ENCODE measurements at places on chromosomes 11 and 22.

GRCh38 chr11:22317656-22318055 lies 20.5 kb upstream of the SLC17A6 start:
- no peak for DNase-seq

GRCh38 chr11:13343931-13344717 lies 66.5 kb downstream of the BMAL1 start:
- DNase-seq: no peak

DNA sequence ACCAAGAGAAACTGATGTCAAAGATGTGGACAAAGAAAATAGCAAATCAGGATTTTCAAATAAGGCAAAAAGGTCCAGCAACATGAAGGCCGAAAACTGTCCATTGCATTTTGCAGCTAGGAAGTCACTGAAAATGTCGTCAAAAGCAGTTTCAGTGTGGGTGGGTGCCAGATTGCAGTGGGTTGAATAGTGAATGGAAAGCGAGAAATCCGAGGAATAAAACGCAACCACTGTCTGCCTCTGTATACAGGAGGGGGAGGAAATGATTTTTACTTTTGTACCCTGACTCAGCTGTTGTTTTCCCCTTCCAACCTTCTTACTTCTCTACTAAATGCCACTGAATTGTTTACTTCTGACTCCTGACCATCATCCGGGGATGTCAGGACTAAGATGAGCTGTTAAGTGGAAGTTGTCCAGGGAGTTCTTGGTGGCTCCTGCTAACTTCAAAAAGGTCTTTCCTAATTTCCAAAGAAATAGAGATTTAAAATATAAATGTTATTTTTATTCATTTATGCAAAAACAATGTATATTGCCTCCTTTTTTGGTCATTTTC lies 64.9 kb upstream of the BIRC3 start:
- no peak for DNase-seq

GRCh38 chr11:113505541-113506375 lies 30.6 kb upstream of the DRD2 start:
- DNase-seq: peak; percentile 32

- DNase-seq: peak; percentile 43
Measured at GRCh38 chr11:132058211-132058772, 687.9 kb downstream of the NTM start.
